ENCODE measurements at places on chromosomes 5 and 9.

DNA sequence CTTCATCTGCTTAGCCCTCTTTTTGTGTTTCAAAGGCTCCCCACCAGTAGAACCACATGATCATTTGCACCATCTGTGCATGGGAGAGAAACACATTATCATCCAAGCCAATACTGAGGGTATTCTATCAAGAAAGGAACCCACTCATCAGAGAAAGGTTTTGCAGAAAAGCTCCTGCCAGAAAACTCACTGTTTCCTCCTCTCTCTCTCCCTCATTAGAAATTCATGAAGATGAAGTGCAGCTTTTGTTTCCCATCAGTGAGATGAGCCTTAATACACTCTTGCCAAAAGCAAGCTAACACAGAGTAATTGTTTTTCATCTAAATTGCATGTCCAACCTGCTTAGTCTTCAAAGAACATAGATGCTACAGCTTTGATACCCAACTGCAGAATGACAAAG is 142.4 kb upstream of the GRAMD2B start:
- no peak for ATAC-seq

DNA sequence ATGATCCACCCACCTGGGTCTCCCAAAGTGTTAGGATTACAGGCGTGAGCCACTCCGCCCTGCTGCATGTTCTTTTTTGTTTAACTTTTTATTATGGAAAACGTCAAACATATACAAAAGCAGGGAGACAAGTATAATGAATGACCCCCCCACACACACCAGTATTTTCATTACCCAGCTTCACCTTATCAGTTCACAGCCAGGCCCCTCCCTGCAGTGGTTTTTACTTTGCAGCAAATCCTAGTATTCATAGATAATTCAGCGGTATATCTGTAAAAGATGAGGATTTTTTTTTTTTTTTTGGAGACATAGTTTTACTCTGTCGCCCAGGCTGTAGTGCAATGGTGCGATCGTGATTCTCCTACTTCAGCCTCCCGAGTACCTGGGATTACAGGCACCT is 2.3 kb downstream of the POMT1 start:
- ATAC-seq, result no peak

DNA sequence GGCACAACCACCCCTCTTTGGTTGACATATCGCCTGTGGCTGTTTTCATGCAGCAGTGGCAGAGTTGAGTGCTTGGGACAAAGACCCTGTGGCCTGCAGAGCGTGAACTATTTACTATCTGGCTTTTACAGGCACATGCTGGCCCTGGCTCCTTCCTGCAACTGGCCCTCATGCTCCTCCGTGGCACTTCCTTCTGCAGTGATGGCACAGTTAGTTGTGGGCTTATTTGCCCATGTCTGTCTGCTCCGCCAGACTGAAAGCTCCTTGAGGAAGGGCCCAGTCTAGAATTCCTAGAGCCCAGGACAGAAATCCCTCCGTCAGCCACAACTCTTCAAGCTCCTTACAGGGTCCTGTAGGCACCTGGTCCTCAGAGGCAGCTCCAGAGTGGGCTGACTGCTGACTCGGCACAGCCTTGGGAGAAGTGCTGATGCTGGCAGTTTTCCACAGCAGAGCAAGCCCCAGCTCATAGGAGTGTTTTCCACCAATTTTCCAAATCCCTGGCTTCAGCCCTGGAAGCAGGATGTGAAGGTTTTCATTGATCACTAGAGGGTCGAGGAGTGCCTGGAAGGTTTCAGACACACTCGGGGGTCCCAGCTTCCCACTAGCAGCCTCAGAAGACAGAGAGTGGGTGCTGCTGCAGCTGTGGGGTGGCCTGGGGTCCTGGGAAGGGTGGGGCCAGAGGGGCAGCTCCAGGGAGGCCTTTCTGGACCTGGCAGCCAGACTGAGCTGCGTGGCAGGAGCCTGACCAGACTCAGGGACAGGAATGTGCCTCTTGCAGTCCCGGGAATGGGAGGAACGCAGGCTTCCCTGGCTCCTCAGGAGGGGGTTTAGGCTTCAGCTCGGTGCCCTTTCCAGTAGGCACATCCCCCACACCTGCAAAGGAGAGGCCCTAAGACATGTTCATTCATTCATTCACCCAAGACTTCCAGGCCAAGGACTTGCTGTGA is 56.5 kb upstream of the ANGPTL2 start:
- ATAC-seq, result peak; percentile 26

GRCh38 chr9:133794016-133794760 is 56.0 kb upstream of the SARDH start:
- no peak for ATAC-seq

- ATAC-seq, result peak; percentile 46
Measured at GRCh38 chr5:132759114-132760048, 12.2 kb downstream of the CCNI2 start.

- no peak for ATAC-seq
Measured at GRCh38 chr5:66198837-66199236, 54.7 kb downstream of the SREK1 start.

GRCh38 chr5:41345295-41345694 is 132.0 kb upstream of the C6 start:
- no peak for ATAC-seq

GRCh38 chr5:151058301-151058700 is 22.5 kb downstream of the TNIP1 start:
- ATAC-seq, result no peak

GRCh38 chr5:66992547-66992946 is 204.1 kb downstream of the CD180 start:
- peak; percentile 34 for ATAC-seq

All from gastroesophageal sphincter (tissue), 4 donors.